ENCODE measurements at places on chromosomes 1 and 21.

DNA sequence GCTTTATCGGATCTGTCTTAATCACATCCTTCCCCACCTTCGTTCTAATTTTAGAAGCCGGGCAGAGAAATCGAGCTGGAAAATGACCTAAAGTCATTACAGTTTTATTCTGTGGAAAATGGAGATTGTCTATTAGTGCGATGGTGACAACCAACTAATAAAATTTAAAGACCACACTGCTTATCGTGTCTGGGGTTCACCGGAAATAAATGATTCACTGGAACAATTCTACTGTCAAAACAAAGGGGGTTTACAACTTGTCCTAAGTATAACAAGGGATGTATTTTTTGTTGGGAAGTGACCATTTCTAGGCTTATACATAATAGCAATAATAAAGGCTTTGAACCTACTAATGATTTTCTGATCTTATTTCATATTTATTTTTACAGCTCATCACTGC is 55.6 kb downstream of the B3GALNT2 start:
- no peak for DNase-seq

DNA sequence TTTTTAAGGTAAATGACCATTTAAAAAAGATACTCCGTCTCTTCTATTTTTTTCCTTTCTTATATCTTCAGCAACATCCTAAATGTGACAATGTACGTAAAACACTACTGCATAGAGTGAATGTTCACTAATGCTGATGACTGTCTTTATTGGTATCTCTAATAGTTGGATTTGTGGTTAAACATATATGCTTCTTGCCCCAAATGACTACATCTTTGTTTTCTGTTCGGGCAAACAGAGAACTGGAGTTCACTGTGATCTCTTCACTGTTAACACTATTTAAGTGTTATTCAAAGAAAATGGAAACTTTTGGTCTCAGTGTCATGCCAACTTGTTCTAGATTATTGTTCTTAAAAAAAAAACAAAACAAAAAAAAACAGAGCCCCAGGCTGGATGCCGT is 109.4 kb downstream of the KIF26B start:
- no peak for DNase-seq

- no peak for DNase-seq
Measured at GRCh38 chr1:205312866-205313562, 8.5 kb downstream of the NUAK2 start.

- DNase-seq = no peak
Measured at GRCh38 chr1:1988061-1988945, 15.3 kb downstream of the CFAP74 start.

- DNase-seq = peak; percentile 41
Measured at GRCh38 chr1:211133393-211133835, 534 bp downstream of the KCNH1 start.

Data from Daoy (cell line).